ENCODE measurements at places on chromosomes 6 and 20.
A peak's percentile ranks its signal among the peaks of the same experiment; 100 is the strongest.

GRCh38 chr6:8278562-8278961 is 156.8 kb downstream of the SLC35B3 start:
- DNase-seq, result no peak

GRCh38 chr6:99514089-99514488 is 1.1 kb downstream of the USP45 start:
- no peak for DNase-seq

- peak; percentile 38 for DNase-seq
Observed at GRCh38 chr6:108541843-108542759, 18.6 kb upstream of the FOXO3 start.

- no peak for DNase-seq
Observed at GRCh38 chr6:41685641-41686380, 47.5 kb downstream of the MDFI start.

DNA sequence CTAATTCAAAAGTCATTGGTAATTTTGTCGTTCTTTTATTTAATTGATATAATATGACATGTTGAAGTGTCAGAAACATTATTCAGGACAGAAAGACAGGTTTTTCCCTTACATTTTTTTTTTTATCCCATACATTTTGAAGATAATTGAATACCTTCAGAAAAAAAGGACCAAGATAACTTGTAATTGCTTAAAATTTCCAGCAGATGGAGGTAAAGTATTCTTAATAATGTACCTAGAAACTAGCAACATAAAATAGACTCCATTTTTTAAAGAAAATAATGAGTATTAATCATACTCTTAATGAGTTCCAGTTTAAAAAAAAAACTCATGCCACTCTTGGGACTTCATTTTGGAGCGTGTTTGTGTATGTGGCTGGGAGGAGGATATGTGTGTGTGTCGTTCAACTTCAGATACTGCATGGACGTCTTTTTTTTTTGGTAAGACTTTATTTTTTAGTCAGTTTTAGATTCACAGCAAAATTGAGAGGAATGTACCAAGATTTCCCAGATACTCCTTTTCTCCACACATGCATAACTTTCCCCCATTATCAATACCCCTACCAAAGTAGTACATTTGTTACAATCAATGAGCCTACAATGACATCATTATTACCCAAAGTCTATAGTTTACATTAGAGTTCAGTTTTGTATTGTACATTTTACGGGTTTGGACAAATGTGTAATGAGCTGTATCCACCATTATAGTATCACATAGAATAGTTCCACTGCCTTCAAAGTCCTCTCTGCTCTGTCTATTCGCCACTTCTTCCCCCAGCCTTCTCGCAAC is 79.4 kb downstream of the ROS1 start:
- no peak for DNase-seq

DNA sequence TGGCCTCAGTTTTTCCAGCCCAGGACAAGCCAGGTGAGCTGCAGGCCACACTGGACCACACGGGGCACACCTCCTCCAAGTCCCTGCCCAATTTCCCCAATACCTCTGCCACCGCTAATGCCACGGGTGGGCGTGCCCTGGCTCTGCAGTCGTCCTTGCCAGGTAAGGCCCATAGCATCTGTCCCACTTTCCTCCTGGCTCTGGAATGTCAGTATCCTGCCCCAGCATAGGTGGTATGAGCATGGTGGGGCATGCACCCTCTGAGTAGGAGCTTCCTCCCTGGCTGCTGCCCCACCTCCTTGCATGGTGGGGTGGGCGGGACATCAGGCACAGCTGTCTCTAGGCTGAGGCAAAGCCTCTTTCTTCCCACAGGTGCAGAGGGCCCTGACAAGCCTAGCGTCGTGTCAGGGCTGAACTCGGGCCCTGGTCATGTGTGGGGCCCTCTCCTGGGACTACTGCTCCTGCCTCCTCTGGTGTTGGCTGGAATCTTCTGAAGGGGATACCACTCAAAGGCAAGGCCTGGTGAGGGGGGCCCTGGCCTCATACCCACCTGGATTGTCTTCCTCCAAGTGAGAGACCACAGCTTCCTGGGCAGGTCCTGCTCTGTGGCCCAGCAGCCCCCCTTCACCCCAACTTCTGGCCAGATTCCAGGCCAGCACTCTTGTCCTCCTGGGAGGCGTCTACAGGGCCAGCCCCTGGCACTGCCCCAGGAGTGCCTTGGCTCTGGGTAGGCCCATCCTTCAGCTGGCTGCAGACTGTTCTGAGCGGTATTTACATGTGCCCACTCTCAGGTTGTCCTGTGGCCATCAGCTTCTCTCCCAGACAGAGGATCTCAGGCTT is 9.1 kb downstream of the PI16 start:
- no peak for DNase-seq

DNA sequence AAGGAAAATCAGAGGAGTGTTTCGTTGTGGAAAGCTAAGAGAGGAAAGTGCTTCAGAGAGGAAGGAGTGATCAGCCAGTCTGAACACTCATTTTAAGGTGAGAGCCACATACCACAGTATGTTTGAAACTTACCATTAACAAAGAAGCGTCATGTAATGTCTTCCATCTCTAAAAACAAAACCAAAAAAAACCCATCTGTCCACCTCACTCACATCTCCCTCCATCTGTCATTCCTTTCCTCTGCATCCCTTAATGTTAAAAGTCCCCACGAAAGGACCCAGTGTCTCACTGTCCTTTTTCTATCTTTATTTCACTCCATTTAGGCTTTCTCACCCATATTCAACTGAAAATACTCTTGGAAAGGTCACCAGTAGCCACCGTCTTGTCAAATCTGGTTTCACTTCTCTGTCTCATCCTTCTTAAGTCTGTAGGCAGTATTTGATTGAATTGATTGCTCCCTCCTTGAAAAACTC is 59.4 kb upstream of the GNRH2 start:
- no peak for DNase-seq

GRCh38 chr6:156427345-156427744 is 349.8 kb upstream of the ARID1B start:
- DNase-seq, result no peak

GRCh38 chr6:29938746-29939508 is 3.4 kb upstream of the HLA-A start:
- DNase-seq, result no peak

DNA sequence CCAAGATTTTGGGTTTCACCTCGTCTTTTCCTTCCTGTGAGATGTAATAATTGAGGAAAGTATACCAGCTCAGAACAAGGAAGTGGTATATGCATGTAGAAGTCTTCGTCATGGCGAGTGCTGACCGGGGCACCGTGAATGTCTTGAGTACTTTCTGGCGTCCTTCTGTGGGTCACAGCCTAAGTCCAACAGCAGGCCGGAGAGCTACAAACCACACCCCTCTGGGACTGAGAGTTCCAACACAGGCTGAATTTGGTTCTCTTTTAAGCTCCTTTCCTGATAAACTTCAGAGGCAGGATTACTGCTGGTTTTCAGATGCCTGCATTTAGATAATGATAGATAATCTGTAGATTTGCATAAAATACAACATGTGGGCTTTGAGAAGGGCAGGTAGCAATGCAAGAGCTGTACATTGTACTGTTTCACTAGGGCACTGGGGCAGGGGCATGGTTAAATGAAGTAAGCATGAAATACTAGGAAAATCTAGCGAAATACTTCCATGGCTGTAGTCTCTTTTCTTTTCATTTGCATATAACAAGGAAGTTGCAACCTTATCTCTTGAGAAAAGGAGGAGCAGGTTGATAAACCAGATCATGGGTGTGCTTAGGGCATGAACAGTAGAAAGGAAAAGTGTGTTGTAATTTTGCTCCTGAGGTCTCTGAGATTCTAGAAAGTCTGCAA is at the start of gene ADTRP:
Gene ADTRP (minus strand): TSS at position 156 of the 681 bp plus-strand sequence. CDS start 44 bp downstream, at position 112.
- DNase-seq, result no peak

DNA sequence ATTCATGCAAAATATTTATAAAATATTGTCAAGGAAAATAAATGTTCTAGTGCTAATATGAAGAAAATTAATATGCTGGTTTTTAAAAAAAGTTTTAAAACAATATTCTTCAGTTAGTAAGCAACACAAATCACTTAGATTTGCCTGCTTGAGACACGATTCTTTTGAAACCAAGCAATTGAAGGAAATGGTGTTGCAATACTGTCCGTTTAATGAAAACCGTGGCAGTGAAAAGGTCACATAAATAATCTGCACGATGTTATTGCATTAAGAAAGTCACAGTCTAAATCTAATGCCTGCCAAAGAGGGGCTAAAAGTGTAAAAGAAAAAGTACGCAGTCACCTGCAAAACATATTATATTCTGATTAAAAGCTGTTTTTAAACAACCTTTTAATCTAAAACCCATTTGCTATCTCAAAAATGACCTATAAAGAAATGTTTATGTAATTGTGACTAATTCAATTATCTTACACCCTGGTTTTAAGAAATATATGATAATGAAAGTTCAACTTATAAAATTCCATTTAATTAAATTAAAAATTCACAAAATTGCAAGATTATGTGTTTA is 143.0 kb downstream of the GMDS start:
- DNase-seq, result no peak

All from stimulated activated CD4-positive, alpha-beta T cell treated with anti-CD3 and anti-CD28 coated beads, TNF-alpha, amount 100 ng/mL, for 1 hour (primary cell).